ENCODE measurements at places on chromosomes 13 and 19.

GRCh38 chr13:40492511-40492910 is 173.9 kb downstream of the FOXO1 start:
- DNase-seq, result no peak

GRCh38 chr13:91632086-91632485 is 233.7 kb downstream of the GPC5 start:
- no peak for DNase-seq

- DNase-seq, result no peak
Observed at GRCh38 chr19:50652722-50653121, 3.5 kb downstream of the C19orf81 start.

DNA sequence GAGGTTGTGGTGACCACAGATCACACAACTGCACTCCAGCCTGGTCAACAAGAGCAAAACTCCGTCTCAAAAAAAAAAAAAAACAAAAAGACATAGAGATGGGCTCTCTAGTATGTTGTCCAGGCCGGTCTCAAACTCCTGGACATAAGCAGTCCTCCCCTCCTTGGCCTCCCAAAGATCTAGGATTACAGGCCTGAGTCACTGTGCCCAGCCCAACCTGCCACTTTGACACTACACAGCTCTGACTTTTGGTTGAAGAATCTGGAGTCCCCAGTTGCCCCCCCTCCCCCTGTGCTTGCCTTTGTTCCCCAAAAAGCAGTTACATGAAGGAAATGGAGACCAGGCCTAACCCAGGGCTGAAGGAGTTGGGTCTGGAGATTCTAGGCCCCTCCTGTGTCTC is 12.9 kb downstream of the CARM1 start:
- DNase-seq, result no peak

- no peak for DNase-seq
Observed at GRCh38 chr19:33297401-33298145, 4.8 kb downstream of the CEBPA start.

DNA sequence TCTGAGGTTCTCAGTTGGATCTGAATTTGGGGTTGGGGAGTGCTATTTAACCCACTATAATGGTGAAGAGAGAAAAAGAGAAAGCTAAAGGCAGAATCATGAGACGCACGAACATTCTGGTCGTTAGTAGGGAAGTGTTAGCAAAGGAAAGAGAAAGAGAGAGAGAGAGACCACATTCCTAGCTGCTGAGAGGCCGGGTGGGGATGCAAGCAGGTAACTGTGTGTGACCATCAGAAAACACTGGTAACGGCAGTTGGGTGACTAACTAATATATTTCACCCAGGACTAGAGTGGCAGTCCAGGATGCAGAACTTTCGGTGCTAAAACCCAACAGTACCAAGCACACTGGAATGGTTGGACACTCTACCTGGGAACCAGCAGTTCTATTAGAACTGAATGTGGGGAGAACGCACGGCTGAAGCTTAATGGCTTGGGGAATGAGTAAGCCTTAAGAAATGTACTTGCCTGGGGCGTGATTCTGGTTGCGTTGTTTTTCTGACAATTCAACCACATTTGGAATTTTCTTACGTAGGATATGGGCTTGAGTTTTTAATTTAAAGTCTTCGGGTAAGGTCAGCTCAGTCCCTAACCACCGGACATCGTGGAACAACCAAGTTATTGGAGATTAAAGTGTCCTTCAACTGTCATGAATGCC is 130.2 kb downstream of the DNAJC15 start:
- no peak for DNase-seq

DNA sequence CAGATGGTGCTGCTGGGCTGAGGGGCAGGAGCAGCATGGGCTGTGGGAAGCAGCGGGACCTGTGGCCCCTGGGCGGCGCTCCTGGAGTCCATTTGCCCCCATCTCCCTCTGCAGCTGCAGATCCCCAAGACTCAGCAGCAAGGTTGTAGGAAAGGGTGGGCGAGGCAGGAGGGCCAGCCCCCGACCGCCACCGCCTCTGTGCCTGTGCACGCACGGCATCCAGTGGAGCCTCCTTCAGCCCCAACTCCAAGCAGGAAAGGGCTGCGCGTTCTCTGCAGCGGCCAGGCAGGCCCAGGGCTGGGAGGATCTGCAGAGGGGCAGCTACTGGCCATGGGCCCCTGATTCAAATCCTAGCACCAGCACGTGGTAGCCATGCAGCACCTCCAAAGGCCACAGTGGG is 20.8 kb downstream of the DPF1 start:
- DNase-seq, result no peak

- no peak for DNase-seq
Observed at GRCh38 chr19:49475995-49476880, 2.2 kb downstream of the FLT3LG start.

DNA sequence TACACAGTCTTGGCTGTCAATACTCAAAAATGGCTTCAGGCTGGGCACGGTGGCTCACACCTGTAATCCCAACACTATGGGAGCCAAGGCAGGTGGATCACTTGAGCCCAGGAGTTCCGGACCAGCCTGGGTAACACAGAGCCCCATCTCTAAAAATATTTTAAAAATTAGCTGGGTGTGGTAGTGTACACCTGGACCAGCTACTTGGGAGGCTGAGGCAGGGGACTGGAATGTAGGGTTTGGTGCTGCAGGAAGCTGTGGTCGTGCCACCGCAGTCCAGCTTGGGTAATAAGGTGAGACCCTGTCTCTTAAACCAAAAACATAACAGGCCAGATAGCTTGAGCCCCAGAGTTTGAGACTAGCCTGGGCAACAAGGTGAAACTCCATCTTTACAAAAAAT is 6.7 kb upstream of the CHERP start:
- DNase-seq, result no peak

DNA sequence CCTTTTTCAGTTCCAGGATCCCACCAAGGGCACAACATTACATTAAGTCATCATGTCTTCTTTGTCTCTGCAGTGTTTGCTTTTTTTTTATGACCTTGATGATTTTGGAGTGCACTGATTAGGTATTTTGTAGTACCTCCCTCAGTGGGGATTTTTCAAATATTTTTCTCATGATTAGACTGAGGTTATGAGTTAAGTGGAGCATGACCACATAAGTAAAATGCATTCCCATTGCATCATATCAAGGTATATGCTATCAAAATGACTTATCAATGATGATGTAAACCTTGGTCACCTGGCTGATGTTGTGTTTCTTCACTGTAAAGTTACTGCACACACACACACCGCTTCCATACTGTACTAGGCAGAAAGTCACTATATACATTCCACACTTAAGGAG is 96.7 kb upstream of the TRPC4 start:
- DNase-seq, result no peak

DNA sequence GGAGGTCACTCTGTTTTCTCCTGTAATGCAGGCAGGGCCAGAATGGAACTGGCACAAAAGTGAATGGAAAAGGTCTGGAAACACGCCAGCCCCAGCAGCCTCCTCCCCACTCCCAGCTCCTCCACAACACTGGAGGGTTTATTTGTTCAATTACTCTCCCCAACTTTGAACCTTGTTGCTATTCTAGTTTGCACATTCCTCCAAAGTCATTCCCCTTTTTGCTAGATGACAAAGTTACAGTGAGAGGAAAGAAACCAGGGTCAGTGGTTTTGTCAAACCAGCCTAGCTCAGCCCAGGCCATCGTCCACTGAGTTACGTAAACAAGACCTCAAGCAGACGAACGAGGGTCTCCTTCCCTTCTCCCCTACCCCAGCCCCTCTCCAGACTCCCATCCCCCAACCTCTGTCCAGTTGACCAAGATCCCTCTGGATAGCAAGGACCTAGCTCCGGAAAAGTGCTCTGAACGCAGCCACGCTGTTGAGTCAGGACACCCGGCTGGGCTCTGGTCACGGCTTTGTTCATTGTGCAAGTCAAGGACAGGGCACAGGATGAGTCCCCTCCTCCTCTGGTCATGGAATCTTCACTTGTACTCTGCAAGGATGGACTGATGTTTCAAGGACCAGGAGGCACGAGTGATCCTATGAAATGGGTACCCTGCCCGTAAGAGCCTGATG is 180.0 kb downstream of the USP12 start:
- no peak for DNase-seq
